Stimulated activated naive CD4-positive, alpha-beta T cell (primary cell): ENCODE measurements at places on chromosomes 13 and 19.

DNA sequence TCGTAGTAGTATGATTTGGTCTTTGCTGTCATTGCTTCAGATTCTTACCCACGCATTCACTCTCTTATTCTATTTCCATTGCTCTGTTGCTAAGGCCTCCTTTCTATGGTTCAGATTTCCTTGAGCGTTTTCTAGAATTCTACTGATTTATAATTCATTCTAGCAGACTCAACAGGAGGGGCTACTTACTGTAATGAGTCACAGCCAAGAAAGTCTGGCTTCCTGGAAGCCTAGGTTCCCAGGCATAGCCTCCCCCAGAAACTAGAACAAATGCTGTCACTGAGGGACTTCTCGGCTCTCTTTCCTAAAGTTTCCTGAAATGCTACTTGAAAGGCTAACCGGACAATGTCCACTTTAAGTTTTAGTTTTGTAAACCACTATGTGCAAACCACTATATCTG lies 47.7 kb upstream of the SPATA13 start:
- DNase-seq, result no peak

GRCh38 chr19:55590617-55591016 lies 8.7 kb downstream of the FIZ1 start:
- DNase-seq, result no peak

- DNase-seq, result no peak
Observed at GRCh38 chr13:29500386-29500785, 95.1 kb downstream of the SLC7A1 start.

- DNase-seq, result no peak
Observed at GRCh38 chr13:73341748-73342147, 282.9 kb downstream of the KLF5 start.

DNA sequence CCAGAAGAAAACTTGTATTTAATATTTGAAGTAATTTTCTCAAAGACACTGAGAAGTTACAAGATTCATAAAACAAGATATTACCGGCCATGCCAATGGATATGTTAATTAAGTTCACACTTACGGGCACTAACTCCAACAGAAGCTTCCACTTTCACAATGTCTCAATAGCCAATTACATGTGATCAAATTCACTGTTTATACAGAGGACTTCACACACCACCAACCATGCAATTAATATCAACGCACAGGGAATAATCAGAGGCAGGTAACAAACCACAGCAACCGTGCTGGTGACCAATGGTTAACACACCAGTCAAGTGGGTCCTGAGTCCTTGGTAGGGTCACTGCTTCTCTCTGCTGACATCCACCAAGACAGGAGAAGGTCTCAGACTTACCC lies 5.9 kb upstream of the ACOD1 start:
- no peak for DNase-seq

DNA sequence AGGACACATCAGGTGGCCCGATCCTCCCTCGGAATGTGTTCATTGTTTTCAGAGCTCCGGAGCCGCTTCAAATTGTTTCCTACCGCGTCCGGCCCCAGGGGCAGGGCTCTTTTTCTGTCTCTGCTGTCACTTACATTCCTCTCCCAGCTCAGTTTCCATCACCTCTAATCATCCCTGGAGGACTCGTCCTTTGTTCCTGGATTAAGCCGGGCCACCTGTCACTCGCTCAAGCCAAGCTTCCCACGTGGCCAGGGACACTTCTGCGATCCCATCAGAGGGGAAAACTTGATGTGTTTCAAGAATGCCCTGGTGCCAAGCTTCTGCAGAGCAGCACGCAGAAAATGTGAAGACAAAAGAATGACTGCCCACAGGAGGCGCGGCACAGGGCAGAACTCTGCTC lies 13.5 kb downstream of the IL17D start:
- DNase-seq, result no peak

DNA sequence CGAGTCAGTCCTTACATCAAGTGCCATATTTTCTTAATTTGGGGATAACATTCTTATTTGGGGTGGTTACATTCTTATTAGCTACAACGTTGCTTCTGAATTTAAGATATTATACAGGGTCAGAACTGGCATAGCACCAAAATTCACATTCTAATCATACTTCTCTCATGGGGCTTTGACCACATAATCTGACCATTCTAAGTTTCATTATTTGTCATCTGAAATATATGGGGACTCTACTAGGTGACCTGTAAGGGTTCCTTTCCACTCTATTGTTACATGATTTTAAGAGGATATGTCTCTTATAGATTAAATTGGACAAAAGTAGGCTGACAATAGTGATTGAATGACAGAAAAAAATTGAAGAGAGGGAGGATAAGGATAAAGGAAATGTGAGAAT lies 536.5 kb downstream of the KCTD12 start:
- no peak for DNase-seq

GRCh38 chr19:35993923-35994598 lies 927 bp upstream of the SDHAF1 start:
- DNase-seq, result no peak

- DNase-seq, result no peak
Observed at GRCh38 chr13:44112700-44113329, 233.1 kb downstream of the LACC1 start.

GRCh38 chr19:16206046-16206605 lies 8.4 kb downstream of the AP1M1 start:
- no peak for DNase-seq

- peak; percentile 88 for DNase-seq
Observed at GRCh38 chr19:49664171-49665035, 1.3 kb downstream of the IRF3 start.

- DNase-seq, result no peak
Observed at GRCh38 chr19:58274771-58275201, 4.0 kb upstream of the ZNF8 start.

GRCh38 chr13:114131583-114132418 lies 622 bp downstream of the RASA3 start:
- DNase-seq, result peak; percentile 73

DNA sequence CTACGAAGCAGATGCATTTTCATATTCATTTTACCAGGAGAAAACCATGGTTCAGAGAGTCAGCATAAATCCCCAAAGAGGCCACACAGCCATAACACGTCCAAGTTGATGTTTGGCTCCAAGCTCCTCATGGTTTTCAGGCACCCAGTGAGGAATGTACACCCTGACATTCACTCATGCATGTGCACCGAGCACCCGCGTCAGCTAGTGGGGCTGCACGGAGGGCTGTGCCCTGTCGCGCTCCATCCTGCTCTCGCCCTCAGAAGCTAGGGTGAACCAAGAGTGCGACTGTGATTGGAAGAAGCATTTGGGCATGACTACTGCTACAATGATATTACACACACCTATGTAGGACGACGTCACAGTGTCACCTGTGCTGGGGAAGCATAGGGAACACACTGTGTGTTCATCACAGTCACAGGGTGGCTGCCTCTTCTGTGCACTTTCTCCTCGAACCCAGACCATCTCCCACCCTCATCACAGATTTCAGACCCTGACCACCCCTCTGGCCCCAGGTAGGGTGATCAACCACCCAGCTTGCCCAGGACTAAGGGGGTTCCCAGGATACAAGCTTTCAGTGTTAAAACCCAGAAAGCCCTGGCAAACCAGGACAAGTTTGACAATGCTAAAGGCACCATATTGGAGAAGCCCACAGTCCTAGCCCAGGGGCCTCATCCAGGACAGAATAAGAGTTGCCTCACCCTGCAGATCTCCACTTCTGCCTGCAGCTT lies 148.6 kb upstream of the ZNF507 start:
- DNase-seq, result no peak

- DNase-seq, result no peak
Observed at GRCh38 chr13:113874579-113875428, 10.9 kb upstream of the GAS6 start.

DNA sequence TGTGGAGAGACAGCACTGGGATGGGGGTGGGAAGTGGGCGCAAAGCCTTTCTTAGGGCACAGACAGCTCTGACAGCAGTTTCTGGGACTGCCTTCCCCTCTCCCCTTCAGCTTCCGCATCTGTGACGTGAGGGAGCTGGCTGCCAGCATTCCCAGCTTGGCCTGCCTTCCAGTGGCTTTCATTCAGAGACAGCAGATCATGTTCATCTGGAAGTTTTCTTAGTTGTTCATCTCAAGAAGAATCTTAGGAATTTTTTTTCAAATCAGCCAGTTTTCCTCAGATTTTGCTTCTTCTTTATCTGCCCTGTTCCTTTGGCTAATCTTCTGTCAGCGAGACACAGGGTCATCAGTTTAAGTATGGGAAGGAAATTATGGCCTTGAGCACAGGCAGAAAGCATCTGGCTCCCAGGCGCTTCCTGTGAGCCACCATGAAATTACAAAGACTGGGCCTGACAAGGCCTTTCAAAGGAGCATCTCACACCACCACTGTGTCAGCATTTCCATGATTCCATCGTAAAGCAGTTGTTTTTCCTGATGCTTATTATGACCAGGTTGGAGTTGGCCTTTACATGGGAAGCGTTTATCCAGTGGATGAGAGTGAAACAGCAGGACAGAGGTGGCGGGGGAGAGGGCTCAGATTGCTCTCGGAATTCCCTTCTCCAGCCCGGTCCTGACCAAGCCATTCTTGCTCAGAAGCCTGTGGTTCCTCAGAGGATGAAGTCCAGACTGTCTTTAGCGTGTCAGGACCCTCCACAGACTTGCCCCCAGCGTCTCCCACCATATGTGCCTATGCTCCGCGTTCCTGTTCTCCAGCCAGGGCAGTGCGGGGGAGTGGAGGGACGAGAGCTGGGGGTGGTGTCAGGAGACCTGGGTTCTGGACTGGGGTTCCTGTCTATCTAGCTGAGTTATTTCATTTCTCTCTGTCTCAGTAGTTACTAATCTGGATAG lies 43.6 kb downstream of the ARHGAP35 start:
- DNase-seq, result no peak

DNA sequence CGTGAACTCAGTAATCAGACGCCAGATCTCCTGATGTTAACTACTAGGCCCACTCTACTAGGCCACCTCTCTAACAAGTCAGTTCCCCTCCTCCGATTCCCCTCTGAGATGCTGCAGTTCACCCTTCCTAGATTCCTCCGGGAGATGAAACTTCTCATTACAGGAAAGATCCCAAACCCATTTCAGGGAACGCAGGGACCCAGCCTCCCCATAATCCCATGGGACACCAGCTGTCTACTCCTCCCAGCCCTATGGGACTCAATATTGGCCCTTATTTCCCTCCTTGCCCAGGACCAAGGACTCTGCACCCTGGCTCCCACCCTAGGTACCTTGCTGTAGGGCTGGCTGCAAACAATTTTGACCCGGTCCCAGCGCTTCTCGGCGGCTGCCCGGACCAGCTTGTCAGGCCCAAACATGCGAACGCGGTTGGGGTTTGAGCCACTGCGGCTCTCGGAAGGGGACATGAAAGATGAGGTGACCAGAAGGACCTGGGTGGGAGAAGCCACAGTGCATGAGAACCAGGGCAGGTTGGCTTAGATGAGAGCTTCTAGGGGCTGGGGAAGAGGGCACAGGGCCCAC lies 20.9 kb downstream of the XRCC1 start:
- no peak for DNase-seq

DNA sequence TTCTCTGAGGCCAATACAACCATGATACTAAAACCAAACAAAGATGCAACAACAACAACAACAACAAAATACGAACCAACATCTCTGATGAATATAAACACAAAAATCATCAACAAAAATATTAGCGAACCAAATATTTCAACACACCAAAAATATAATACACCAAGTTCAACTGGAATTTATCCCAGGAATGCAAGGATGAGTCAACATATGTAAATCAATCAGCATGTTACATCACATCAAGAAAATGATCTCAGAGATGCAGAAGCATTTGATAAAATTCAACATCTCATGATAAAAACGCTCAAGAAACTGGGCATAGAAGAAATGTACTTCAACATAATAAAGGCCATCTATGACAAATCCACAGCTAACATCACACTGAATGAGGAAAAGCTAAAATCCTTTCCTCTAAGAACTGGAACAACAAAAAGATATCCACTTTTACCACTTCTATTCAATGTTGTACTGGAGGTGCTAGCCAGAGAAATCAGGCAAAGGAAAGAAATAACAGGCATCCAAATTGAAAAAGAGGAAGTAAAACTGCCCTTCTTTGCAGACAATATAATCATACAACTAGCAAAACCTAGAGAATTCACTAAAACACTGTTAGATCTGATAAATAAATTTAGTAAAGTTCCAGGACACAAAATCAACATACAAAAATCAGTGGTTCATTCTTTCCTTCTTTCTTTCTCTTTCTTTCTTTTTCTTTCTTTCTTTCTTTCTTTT lies 2448.7 kb upstream of the PCDH20 start:
- DNase-seq, result no peak

DNA sequence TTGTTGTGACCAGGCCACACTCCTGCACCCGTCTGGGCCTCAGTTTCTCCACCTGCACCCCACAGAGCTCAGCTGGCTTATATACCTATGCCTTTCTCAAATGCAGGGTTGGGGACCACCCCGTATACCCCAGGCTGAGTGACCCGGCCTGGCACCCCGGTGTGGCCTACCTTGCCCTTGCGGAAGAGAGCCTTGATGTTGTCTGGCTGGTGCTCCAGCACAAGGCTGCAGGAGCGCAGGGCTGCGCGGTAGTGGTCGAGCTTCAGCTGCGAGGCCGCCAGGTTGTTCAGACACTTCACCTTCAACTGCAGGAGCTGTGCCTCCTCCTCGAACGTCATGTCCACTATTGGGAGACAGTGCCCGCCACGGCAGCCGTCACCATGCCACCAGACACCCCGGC lies 5.9 kb downstream of the FKBP8 start:
- no peak for DNase-seq

- peak; percentile 42 for DNase-seq
Observed at GRCh38 chr13:48595431-48596429, 58.0 kb upstream of the CYSLTR2 start.

DNA sequence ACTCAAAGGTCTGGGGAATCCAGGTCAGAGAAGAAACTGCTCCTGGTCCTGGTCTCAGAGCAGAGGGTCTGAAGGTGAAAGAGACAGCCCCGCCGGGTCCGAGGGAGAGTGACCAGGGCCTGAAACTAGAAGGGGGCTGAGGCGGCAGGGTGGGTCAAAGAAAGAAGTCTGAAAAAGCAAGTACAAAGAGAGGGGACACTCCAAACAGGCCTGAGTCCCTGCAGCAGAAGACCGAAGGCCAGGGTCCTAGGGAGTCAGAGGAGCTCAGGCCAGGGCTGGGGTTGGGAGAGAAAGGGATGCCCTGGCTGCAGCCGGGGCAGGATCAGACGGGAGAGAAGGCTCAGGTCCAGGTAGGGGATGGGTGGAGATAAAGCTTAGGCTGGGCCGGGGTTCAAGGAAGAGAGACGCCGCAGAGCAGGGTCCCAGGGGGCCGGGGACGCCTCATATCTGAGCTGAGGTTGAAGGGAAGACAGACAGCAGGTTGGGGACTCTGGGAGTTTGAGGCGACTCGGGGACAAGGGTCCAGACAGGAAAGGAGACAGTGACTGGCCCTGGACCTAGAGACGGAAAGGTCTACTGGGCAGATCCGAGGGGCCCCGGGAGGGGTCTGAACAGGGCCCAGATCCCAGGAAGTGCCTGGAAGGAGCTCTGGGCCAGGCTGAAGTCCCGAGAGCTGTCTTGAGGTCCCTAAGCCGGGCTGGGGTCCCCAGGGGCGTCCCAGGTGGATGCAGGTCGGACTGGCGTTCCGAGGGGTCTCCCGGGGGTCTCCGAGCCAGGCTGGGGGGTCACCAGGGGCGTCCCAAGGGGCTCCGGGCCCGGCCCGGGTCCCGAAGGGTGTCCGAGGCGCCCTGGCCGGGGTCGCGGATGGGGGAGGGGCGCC lies 795 bp downstream of the MLLT1 start:
- DNase-seq, result no peak

- DNase-seq, result no peak
Observed at GRCh38 chr13:95707035-95707434, 30.1 kb downstream of the DNAJC3 start.
